ENCODE measurements at places on chromosomes 3 and 15.
A peak's percentile ranks its signal among the peaks of the same experiment; 100 is the strongest.

DNA sequence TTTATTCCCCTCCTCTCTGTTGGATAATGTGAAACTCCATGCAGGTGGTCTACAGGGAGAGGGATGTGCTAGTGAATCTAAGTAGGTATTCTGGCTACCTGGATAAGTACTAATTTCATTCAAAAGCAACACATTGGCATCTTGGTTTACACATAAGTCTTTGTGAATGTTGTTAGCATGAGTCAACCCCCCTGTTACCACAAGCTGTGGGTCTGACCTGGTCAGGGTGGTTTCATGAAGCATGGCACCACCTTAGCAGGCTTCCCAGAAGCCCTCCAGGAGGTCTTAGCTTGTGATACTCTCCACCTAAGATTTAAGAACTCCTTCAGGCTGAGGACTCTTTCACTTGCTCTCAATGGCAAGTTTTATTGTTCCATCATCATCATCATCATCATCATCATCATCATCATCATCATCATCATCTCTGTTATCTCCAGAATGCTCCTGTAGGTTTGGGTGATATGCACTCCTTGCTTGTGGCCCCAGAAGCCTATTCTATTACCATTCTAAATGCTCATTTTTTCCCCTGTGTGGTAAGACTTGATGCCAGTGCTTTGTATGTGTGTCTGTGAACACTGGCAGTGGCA is 62.8 kb downstream of the EPHB1 start:
- no peak for DNase-seq

DNA sequence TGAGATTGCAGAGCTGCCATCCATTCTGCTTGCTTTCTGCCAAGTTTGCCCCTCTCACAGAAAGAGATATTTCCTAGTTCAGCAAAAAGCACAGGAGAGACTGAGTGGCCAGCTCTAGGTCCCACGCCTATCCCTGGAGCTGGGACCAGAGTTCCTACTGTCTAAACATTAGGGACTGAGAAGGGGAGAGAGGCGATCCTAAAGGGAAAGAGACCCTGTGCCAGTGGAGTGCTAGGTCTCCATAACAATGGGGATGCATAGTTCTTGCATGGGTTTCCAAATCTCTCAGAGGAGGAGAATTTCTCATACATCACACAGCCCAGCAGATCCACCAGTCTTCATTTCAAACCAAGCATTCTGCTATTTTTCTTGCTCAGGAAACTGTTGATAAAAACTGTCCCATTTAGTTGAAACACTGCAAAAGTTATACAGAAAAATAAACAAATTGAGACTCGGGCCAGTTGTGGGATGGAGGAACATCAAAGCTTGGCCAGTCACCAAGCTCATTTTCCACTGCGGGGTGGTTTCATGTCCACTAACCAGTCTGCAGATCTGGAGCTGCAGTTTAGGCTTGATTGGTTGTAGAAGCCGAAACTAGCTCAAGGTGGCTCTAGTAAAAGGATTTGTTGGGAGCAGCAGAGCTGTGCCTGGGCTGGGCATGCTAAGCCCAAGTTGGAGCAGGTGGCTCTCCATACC is 62.7 kb downstream of the EEFSEC start:
- DNase-seq, result no peak

- DNase-seq, result no peak
These were observed 2.7 kb downstream of the CERS3 start for GRCh38 chr15:100526027-100526481.

DNA sequence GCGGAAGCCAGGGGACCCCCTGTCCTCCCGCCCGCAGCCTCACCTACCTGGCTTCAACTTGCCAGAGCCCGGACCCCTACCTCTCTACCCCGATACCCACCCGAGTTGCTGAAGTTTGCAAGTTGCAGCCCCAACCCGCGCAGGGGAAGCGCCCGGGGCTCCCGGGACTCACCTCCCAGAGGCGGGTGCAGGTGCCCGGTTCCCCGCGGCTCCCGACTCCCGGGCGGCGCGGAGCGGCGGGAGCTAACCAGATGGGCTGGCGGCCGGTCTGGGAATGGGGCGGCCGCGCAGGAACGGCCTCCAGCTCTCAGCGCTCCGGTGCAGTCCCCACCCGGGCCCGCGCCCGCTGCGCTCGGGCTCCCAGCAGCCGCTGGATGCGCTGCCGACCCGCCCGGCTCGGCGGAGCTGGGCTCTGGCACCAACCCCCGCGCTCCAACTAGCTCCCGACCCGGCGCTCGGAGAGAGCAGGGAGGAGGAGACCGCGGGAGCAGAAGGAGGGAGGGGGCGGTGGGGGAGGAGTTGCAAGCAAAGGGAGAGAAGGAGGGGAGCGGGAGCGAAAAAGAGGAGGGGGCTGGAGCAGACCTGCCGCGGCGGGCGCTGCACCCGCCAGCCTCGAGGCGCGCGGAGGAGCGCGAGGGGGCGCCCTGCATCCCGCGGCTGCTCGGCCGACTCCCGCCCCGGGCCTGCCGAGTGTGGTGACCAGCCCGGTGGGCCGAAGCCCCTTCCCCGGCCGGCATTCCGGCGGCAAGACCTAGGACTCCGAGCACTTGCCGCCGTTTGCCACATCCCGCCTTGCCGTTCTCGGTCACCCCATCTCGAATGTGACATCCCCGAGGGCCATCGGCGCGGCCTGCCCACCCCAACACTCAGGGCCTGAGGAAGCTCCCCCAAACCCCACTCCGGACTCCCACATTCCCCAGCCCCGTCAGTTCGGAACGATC is at the start of gene SEMA5B:
Gene SEMA5B, minus strand, starts transcription at position 472 of the 941 bp plus-strand sequence. CDS start 66,500 bp downstream, outside the sequence.
- no peak for DNase-seq

DNA sequence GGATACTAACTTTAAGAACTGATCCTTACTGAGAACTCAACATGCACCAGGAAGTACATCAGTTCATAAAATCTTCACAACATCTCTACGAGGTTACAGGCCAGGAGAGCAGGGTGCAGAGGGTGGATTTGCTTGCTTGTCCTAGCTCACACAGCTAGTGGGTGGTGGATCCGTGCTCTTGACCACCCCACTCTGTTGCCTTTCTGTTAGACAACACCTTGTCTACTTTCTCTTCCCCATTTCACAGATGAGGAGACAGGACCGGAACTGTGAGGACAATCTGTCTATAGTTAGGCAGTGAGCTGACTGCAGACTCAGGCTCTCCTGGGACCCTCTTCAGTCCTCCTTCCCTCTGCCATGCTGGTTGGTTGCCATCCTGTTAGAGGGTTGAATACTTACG is 221.7 kb upstream of the TLE3 start:
- DNase-seq, result peak; percentile 91

DNA sequence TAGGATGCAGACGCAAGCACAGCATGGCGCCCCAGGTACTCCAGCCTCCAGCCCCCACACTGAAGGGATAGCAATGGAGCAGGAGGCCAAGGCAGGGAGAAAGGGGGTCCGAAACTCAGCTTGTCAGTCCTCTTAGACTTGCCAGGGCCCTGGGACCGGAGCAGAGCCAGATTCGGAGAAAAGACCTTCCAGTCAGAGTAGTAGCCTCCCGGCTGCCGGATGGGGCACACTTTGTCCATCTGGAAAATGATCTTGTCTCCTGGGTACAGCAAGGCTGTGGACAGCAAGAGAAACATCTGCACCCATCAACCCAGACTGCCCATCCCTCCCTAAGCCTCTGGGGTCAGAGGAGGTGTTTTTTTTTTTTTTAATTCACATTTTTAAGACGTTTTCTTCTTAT is 24.3 kb downstream of the EFCAB12 start:
- DNase-seq, result no peak

GRCh38 chr15:77017761-77018720 is 23.1 kb downstream of the PSTPIP1 start:
- no peak for DNase-seq

- DNase-seq, result no peak
These were observed 41.0 kb downstream of the FLNB start for GRCh38 chr3:58049143-58049785.

GRCh38 chr3:127412578-127413317 is 124.9 kb upstream of the PRR20G start:
- no peak for DNase-seq

DNA sequence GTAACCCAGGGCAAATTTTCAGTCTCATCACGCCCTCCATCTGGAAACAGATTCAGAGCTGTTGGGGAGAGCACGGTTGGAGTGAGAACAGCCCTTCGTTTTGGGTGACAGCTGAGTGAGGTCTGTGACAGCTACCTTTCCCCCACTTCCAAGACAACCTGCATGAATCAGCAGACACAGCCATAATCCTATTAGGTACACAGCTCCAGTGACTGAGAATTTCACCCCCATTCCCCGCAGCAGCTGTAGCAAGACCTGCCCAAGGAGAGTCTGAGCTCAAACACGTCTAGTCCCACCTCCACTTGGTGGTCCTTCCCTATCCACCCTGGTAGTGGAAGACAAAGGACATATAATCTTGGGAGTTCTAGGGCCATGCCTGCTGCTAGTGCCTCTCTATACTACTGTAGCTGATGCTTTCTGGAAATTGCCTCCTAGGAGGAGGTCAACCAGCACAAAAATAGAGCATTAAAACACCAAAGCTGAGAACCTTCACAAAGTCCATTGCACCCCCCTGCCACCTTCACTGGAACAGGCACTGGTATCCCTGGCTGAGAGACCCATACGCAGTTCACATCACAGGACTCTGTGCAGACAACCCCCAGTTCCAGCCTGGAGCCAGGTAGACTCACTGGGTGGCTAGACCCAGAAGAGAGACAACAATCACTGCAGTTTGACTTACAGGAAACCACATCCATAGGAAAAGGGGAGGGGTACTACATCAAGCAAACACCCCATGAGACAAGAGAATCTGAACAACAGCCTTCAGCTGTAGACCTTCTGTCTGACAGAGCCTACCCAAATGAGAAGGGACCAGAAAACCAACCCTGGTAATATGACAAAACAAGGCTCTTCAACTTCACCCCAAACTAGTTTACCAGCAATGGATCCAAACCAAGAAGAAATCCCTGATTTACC is 448.6 kb upstream of the CBLB start:
- DNase-seq, result no peak

DNA sequence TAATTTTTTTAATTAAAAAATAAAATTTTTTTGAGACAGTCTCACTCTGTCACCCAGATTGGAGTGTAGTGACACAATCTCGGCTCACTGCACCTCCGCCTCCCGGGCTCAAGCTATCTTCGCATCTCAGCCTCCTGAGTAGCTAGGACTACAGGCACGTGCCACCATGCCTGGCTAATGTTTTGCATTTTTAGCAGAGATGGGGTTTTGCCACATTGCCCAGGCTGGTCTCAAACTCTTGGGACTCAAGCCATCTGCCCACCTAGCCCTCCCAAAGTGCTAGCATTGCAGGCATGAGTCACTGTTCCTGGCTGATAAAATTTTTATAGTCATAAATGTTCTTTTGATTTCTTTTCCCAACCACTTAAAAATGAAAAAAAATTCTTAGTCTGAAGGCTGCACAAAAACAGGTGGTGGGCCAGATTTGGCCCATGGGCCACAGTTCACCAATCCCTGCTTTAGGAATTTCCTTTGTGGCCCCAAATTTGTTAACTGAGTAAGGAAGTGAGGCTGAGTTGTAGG is 9.2 kb downstream of the UBA5 start:
- no peak for DNase-seq

- DNase-seq, result no peak
These were observed 21.4 kb downstream of the MB21D2 start for GRCh38 chr3:192896208-192896607.

DNA sequence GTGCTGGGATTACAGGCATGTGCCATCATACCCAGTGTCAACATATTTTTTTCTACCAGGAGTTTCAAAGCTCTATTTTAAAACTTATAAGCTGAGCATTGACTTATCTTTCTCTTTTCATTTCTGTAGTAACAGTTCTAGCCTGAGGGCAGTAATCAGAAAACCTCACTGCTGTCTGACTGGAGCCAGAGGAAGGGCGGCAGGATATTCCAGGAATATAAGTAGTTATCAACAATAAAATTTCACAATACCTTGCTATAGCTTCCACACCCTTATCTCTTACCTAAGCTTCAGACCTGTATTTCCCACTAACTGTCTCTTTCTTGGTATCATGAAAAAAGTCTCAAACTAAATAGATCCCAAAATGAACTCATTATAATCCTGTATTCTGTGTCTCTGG is 5.1 kb upstream of the NEDD4 start:
- no peak for DNase-seq

GRCh38 chr3:101229681-101230080 is 90.7 kb downstream of the IMPG2 start:
- no peak for DNase-seq

- DNase-seq, result no peak
These were observed 1517.8 kb downstream of the SI start for GRCh38 chr3:163560459-163560858.

DNA sequence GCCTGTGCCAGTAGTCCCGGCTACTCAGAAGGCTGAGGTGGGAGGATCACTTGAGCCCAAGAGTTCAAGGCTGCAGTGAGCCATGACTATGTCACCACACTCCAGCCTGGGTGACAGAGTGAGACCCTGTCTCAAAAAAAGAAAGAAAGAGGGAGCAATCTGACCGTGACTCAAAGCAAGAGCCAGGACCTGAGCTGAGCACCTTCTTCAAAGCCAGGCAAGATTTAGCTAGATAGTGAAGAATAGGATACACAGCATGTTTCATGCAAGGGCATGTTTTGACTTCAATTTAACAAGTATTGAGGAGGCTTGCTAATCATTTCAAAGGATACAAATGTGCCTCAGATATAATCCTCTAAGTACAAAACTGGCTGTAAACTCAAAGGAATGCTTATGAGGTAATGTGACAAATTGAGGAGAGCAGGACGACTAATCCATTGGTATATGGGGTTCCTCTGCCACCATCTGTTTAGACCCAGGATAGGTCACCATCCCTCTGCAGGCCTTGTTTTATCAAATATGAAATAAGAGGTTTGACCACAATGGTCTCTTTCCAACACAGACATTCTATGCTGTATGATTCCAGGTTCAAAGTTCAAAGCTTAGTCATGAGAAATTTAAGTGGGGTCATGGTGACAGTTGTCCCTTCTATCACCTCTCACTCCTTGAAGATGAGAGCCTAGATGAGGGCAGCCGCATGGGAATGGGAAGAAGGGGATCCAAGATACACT is 33.2 kb downstream of the RAB27A start:
- no peak for DNase-seq

GRCh38 chr3:125582707-125583106 is 12.6 kb downstream of the OSBPL11 start:
- peak; percentile 22 for DNase-seq

DNA sequence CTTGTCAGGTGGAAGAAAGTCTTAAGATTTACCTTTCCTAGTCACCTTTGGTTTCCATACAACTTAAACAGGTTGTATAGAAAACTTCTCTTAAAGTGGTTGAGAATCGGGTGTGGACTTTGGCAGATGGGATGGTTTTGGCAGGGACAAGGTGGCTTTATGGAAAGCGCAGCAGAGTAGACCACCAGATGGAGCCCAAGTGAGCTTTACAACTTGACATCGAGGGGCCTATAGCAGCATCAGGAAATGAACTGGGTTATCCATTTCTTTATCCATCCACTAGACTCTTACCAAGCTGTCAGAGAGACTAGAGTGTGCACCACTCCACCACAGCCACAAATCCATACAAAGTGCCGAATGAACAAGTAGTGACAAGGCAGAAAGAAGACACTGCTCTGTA is 85.3 kb upstream of the MBNL1 start:
- DNase-seq, result peak; percentile 79

DNA sequence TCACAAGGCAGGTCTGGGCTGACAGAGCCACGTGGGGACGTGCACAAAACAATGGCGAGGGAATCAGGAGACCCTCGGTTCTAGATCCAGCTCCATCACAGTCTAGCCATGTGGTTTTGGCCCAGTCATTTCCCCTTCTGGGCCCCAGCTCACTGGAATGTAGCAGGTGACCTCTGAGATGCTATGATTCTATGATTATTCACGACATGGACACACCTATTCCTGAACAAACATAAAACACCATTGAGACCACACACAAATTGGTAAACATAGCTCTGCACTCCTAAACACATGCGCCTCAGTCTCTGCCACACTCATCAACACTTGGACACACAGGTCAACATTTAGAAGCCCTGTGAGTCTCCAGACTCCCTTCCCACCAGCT is 9.0 kb downstream of the IGDCC4 start:
- DNase-seq, result no peak

Data from OCI-LY7 (cell line).